ENCODE measurements at places on chromosomes 16 and 17.

- peak; percentile 97 for DNase-seq
Observed at GRCh38 chr16:66872943-66873684, 7.2 kb upstream of the PDP2 start.

- no peak for DNase-seq
Observed at GRCh38 chr16:50902457-50902856, 160.6 kb downstream of the CYLD start.

DNA sequence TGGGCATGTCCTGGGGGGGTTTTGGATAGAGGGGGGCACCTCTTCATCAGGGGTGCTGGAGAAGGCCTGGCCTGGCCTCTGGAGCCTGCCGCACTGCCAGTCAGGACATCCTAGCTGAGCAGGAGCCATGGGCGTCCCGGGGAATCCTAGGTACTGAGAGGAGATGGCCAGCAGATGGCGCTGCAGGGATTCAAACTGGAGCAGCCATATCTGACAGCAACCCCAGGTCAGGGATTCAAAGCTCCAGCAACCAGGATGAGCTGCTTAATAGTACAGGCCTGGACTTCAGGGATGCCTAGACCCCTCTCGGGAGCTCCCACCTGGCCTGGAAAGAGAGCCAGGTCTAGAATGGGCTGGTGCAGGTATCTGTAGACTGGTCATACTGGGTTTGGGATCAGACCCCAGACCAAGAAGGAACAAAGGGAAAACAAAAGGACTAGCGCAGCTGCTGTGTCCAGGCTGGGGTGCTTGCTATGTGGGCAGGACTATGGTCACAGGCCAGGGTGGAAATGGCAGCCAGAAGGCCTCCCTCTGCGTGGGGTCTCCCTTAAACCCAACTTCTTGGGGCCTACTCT, 306.9 kb upstream of the RBFOX1 start:
- DNase-seq: no peak

- DNase-seq: no peak
Observed at GRCh38 chr16:65671071-65671470, 549.2 kb upstream of the CDH11 start.

Measured in cardiac fibroblast (primary cell).